ENCODE measurements at places on chromosomes 6 and 20.

DNA sequence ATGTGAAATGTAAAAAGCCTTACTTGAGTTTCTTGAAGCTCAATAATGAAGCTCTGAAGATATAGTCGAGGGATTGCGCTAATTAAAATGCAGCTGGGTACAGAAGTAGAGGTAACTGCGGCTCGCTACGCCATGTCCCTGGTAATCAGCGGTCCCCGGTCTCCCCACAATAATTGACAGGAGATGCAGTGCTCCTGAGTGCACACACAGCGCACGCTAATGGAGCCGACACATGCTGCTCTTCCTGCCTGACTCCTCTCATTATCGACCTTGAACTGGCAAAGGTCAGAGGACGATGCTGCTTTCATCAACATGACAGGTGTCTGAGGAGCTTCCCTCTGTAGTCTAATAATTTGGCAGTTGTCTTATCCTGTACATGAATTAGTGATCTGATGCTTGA is 365.9 kb downstream of the RNF144B start:
- DNase-seq, result no peak

DNA sequence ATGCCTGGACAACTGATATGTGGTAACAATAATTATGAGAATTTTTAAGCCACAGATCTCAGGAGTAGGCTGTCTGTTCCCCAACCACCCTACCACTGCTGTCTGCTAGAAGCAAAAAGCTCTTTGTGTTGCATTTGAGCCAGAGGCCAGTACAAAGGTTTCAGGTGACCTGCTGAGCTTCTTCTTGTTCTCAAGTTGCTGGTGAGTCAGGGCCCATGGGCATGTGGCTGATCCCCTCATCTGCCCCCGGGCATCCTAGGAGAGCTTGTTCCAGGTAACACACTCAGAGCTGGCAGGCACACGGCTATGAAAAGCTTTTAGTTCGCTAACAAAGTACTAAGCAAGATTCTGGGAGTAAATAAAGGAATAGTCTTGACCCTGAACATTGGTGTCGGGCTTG is 285.3 kb downstream of the CDC5L start:
- DNase-seq, result no peak

DNA sequence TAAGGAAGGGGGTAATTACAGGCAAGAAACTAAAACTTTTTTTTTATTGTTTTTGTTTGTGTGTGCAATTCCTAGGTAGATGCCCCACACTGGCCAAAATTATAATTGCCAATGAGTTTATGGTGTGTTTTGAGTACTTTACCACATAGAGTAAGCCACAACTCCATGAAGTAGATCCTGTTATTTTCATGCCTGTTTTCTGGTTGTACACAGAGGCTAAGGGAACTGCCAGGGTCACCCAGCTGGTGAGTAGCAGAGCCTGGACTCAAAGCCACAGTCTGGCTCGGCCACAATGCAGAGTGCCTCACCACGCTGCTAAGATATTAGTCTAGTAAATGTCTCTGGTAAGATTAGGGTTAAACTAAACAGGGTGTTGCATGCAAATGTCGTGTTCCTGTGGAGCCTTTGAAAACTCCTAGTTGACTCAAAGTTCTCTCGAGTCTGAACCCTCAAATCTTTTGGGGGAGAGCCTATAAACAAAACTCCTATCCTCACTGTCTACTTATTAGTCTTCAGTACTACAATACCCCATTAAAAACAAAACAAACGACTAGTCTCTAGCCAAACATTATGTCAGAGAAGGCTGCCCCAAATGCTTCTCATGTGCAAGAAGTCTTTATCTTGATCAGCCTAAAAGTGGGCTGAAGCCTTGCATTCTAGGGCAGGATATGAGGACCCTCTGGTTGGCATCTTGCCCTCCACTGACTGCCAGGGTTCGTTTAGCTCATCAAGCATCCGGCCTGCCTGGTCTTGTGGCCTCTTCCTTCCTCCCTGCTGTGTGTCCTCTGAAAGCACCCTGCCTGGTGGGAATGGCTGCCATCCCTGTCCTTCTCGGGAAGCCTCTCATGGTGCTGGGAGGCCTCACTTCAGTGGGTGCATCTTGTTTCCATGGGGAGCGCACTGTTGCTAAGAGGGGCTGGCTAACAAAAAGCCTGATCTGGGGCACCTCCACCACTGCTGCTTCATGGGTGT is 4.2 kb downstream of the DUSP22 start:
- DNase-seq, result no peak

DNA sequence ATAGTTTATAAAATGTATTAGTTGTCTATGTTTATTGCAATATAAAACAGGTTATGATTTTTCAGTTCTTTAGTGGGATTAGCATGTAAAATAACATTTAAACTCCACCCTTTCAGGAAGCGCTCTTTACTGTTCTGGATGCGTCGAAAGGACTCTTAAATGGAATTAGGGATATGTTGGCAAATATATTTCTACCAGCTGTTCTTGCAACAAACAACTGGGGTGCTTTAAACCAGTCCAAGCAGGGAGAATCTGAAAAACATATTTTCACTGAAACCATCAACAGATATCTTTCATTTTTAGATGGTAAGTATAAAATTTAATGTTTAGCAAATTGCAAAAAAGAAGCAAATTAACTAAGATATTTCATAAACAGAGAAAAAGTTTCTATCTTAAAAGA is 21.8 kb downstream of the DNAH8 start:
- no peak for DNase-seq

- no peak for DNase-seq
These were observed 27.3 kb upstream of the HBS1L start for GRCh38 chr6:135081966-135082365.

GRCh38 chr6:41077536-41077935 is 4.8 kb downstream of the NFYA start:
- DNase-seq, result no peak

DNA sequence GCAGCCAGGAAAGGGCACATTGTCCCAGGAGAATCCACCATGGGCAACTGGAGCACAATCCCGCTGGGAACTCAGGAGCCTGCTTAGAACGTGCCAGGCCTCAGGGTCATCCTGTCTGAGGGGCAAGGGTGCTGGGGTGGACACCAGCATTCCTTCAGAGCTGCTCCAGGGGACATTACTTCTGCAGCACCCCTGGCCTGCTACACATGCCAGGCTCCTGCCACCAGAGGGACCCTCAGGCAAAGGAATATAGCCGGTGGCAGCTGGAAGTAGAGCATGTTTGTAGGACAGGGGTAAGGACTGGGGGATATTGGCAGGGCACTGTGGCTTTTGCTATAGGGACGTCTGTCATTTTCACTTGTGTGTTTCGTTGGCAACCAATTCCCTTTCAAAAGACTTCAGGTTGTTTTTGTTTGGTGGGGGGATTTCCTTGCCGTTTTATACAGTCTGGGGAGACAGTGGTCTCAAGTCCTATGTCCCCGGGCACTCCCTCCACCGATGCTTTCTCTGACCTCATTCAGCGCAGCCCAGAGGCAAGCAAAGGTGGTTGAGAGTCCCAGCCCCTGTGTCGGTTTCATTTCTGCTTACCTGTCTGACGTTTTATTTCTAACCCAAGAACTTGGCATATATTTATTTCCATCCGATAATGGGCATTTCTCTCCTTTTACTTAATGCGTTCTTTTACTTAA is 130.8 kb downstream of the JPH2 start:
- no peak for DNase-seq

GRCh38 chr20:64254156-64254555 is 1.4 kb upstream of the PCMTD2 start:
- DNase-seq, result no peak

- no peak for DNase-seq
These were observed 186.9 kb upstream of the SLC24A3 start for GRCh38 chr20:19025430-19026120.

- DNase-seq, result peak; percentile 50
These were observed 709 bp upstream of the ASXL1 start for GRCh38 chr20:32357375-32357868.

DNA sequence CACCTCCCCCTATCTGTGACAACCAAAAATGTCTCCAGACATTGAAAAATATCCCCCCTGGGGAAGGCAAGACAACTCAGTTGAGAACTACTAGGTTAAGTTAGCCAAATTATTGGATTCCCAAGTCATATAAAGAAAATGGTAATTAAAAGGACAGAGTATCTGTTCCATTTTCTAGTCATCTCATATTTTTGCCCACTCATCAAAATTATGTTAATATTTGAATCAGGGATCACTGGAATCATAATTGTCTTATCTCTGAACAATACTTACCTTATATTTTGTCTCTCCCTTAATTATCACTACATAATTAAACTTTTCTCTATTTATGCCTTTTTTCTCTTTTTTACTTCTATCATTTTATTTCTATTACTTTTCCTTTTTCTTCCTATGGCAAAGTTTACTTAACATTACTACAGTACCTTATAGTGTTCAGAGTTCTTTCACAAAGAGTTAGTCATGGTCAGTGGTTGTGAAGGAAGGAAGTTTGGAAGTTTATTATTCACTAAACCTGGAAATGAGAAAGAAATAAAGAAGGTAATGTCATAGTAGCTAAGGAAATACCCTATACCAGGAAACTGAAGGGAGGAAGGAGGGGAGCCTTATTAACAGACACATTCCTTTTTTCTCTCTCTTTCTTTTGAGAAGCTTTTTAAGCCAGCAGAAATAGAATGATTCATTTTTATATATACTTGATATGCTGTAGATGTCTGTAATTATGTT is 332.9 kb downstream of the COL12A1 start:
- no peak for DNase-seq

GRCh38 chr6:149881066-149881766 is 16.7 kb downstream of the RAET1E start:
- DNase-seq, result no peak

GRCh38 chr6:31401403-31401802 is 2.0 kb upstream of the MICA start:
- DNase-seq, result peak; percentile 81

- no peak for DNase-seq
These were observed 6.0 kb upstream of the ARMC12 start for GRCh38 chr6:35730745-35731413.

DNA sequence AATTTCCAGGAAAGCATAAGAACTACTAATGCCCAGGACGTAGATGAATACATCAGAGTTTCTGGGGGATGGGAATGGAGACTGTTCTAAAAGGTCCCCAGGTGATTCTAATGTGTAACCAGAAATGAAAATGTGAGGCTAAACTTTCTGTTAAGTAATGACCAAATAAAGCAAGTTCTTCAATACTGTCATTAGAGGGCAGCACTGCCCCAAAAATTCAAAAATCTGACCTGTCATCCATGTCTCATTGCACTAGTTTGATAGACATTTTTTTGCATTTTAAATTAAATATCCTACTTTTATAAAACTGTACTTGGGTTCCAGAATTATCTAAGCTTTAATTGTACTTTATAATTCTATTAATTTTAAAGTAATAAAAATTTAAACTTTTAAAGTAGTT is 94.9 kb downstream of the RFX6 start:
- peak; percentile 31 for DNase-seq

DNA sequence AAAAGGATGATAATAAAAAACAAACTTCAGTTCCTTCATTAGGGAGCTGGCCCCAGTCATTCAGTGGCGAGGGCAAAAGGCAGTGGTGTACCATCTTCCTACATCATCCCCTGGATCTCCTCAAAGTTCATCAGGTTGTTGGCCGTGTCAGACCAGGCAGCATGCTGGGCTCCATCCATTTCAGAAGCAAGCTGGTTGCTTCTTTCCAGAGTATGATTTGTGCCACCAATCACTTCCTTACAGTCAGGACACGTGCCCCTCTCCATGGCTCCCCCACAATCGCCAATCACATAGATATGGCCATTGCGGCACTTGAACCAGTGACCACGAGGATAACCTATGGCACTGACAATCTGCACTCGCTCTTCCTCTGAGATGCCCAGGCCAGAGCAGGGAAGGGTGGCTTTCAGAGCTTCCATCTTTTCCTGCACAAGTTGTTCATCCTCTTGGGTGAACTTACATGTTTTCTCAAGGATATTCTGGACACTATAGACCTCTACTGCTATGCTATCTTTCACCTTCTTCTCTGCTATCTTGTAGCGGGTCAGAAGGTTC is 28.0 kb downstream of the DDX27 start:
- DNase-seq, result no peak

DNA sequence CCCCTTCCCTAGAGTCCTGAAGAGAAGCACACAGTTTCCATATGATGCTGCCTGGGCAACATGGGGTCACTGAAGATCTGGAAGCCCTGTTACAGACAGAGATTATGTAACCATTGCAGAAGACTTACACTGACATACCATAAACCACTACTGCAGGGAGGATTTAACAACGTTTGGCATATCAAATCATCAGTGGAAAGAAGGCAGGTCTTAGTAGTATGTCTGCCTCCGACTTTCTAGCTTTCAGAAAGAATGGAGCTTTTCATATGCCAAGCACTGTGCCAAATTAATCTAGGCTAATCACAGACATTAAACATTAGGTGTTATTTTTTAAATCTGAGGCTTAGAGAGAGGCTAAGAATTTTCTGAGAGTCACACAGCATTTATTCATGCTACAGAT is 144.3 kb downstream of the ADGRB3 start:
- no peak for DNase-seq

DNA sequence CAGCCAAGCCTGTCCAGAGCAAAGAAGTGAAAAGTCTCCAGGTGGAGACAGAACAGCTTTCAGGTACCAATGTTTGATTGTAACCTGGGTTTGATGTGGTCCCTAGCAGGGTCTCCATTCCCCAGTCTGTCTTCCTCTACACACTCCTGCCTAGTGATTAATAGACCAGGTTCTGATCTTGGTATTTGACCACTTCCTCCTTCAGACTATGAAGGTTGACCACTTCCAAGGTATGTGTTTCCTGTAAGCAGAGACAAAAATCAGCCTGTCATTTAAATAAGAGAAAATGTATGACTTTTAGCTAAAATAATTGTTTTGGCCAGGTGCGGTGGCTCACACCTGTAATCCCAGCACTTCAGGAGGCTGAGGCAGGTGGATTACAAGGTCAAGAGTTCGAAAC is 41.8 kb upstream of the TOP1 start:
- DNase-seq, result no peak

- DNase-seq, result peak; percentile 5
These were observed 250.9 kb downstream of the HIVEP2 start for GRCh38 chr6:142694054-142694453.

- DNase-seq, result no peak
These were observed 87.5 kb upstream of the HDAC2 start for GRCh38 chr6:114058435-114058834.

DNA sequence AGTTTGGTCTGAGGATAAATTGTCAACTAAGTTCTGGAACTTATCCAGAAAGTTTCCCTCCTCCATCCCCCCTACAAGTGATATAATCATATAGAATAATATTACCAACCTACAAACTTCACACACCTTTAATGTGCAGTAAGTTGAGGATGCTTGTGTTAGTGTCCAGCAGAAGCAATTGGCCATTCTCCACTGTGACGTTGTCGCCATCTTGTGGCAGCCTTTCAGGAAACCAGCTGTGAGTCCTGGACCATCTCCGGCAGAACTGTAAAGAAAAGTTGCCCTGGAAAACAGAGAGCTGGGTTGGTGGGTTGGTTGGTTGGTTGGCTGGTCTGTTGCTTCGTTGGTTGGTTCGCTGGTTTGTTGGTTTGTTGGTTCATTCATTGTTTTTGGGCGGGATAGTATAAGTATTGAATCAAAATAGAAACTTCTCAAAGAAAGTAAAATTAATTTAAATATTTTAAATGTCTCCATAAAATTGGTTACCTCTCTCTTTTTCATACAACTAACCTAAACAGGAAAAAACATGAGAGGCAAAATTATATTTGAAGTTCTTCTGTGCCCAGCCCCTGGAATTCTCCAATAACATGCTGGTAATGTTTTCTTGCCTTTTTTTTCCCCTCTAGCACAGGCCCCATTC is 127.5 kb downstream of the PKHD1 start:
- peak; percentile 59 for DNase-seq

Data from IMR-90 (cell line).